ENCODE measurements at places on chromosomes 5 and 9.

- no peak for DNase-seq
Observed at GRCh38 chr9:88060746-88061145, 77.5 kb downstream of the SPATA31C2 start.

GRCh38 chr9:4857163-4857810 lies 64.5 kb downstream of the RCL1 start:
- DNase-seq, result no peak

DNA sequence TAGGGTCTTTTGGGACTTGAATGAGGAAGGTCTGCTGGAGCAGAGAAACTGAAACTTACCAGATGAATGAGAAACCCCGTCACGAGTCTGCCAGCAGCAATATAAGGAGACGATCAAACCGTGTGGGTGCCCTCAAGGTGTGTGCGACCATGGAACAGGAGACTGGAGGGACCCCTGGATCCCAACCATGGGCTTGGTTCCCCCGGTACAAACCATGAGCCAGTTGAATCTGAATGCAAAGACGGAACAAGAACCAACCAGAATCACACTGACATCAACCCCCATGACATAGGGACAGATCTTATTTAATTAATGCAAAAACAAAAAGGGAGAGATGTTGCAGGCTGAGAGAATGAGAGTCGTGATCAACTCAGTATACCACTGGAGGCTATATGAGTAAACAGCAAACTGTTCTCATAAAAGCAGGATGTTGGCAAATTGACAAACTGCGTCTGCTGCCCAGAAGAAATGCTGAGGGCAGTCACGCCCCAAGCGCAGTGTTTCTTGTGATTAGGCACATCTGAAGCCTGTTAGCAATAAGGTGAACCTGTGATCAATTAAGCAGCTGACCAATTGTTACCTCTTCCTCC lies 475.5 kb upstream of the ACO1 start:
- DNase-seq, result no peak

- DNase-seq, result no peak
Observed at GRCh38 chr5:153542536-153542935, 52.1 kb downstream of the GRIA1 start.

- DNase-seq, result no peak
Observed at GRCh38 chr5:179414459-179415261, 69.4 kb upstream of the ADAMTS2 start.
